Activated CD4-positive, CD25-positive, alpha-beta regulatory T cell (primary cell): ENCODE measurements at places on chromosomes 1 and 21.

DNA sequence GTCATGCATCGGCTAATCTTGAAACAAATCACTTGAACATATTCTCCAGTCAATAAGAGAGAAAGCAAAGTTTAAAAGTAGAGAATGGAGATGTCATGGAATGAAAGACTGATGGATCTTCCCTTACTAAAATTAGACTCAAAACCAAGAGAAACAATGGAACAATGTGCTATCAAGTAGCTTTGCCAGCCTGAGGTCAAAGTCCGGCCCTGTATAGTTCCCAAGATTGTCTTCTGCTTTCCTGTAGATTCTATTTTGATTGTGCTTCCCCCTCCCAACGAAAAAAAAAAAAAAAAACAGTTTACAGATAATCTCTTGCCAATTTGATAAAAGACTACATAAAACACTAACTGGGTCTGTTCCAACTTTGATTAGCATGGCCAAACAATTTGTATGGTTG, 40.8 kb upstream of the KIRREL1 start:
- no peak for DNase-seq

- DNase-seq = no peak
Measured at GRCh38 chr1:230781594-230781993, 34.4 kb downstream of the CAPN9 start.

DNA sequence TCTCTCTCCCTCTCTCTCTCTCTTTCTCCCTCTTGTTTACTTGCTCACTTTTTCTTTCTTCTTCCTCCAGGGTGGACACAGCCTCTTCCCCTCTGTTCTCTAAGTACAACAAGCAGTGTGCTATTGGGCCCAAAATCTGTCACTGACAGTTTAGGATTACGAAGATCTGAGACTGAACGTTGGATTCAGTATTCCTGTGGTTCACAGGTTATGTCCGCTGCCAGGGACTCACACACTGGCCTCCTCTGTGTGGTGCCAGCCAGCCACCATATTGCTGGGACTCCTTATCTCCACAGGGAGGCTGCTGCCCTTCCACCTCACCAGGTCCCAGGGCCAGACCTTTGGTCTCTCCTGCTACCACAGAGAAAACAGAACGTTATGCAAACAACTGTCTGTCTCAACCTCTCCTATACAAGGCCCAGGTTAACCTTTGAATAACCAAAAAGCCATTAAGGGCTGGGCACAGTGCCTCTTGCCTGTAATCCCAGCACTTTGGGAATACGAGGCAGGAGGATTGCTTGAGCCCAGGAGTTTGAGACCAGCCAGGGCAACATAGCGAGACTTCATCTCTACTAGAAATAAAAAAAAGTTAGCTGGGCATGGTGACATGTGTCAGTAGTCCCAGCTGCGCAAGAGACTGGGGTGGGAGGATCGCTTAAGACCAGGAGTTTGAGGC, 171.9 kb upstream of the RAB4A start:
- no peak for DNase-seq

DNA sequence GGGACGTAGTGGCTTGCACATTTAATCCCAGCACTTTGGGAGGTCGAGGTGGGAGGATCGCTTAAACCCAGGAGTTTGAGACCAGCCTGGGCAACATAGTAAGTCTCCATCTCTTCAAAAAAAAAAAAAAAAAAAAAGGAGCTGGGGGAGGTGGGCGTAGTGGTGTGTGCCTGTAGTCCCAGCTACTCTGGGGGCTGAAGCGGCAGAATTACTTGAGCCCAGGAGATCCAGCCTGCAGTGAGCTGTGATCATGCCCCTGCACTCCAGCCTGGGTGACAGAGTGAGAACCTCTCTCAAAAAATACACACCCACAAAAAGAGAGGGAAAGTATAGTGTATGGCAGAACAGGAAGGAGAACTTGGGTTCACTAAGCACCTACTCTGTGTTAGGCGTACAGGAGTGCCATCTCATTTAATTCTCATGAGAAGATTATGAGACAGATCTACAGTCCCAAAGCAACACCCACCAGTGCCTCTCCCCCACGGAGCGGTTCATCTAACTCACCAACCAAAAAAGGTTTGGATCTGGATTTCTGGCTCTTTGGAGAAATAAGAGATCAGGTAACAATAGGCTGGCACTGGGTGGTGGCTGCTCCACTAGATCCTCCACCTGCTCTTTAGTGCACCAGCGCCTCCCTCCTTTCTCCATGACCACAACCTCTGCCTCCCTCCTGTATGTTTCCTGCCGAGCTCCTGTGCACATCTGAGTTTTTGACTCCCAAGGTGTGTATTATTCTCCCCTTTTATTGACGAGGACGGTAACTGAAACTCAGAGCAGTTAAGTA, 1.4 kb upstream of the TRAF5 start:
- DNase-seq = no peak

DNA sequence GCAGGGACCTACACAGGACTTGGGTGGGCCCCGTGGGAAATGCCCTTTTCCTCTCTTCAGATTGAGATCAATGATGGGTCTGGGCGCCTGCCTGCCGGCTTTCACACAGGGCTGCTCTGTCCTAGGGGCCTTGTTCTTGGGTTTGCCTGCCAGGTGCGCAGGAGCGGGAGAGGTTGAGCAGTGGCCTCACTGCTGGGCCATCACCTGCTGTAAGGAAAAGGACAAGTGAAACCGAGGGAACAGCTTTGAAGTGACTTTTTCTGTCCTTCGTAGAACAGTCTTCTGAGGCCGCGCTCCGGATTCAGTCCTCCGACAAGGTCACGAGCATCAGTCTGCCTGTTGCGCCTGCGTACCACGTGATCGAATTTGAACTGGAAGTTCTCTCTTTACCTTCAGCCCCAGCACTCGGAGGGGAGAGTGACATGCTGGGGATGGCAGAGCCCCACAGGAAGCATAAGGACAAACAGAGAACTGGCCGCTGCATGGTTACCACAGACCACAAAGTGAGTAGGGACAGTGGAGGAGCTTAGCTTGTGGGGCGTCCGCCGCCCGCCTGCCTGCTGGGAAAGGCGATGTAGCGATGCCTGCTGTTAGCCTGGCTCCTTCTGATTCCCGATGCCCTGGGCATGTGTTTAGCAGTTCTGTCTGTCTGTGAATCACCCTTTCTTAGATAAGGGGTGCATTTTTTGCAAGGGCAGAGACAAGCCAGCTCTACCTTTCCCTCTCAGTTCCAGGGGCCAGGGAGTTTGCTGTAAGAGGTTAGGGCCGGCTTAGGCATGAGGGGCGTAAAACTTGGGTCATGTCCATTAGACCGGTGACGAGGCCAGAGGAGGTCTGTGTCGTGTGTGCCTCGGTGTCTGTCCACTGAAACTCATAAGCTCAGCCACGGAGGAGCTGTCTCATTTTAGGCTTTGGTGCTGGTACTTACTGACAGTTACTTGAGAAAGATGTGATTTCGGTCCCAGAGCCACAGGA, 19.5 kb upstream of the PWP2 start:
- no peak for DNase-seq

GRCh38 chr1:25068316-25068715, 138.2 kb upstream of the RUNX3 start:
- no peak for DNase-seq

DNA sequence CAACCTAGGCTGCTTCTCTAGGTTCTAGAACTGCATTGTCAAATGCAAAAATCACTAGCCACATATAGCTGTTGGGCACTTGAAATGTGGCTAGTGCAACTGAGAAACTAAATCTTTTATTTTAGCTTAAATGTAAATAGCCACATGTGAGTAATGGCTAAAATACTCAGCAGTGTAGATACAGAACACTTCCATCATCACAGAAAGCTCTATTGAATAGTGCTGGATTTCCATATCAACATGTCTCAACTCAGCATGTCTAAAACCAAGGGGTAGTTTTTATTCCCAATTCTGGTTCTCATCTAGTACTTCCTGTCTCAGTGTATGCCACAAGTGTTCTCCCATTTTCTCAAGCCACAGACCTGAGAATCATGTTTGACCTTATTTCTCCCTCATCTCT, 7.5 kb upstream of the TP53BP2 start:
- no peak for DNase-seq

DNA sequence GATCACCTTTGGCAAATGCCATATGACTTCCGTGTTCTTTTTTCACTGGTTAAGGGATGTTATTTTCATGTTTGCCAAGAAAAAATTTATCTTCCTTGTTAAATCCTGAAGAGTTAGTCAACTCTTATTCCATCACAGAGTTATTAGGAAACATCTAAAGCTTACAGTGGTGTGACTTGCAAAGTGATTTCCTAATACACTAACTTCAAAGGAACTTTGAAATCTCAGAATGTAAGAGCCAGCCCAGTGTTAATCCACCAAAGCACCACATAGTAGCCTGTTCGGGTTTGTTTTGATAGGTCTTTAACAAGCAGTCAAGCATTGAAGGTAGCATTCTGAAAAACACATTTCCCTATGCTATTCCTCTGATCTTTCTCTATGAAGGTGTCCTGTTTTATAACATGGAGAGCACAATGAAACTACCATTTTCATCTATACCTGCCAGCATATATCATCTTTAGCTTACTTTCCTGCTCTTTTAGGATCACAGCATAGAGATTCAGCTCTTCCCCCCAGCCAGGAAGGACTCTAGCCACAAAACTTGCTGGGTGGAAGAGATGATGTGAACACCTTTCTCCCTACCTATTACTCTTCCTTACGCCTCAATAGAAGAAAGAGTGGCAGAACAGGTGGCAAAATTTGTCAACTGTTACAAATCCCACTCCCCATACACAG, 82.4 kb upstream of the MAGI3 start:
- DNase-seq = no peak

- no peak for DNase-seq
Measured at GRCh38 chr1:204080163-204080903, 7.4 kb downstream of the SOX13 start.
